ENCODE measurements at places on chromosomes 1 and 21.

- no peak for DNase-seq
These were observed 198.9 kb downstream of the LRRC7 start for GRCh38 chr1:69766431-69767180.

DNA sequence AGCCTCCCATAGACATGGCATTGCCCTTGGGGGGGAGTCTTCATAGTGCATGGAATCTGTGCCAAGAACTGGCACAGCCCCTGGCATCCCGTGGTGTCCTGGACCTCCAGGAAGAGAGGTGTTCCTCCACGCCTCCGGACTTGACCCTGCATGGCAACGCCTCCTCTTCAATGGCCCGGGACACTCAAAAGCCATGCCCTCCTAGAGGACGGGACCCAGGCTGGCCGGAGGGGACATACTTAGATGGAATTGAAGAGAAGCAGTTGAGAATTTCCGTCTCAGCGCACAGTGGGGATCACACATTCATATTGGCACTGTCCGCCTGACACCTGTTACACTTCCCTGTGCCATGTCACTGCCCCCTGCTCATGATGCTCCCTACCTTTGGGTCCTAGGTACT lies 38.4 kb upstream of the TENT5C start:
- no peak for DNase-seq

DNA sequence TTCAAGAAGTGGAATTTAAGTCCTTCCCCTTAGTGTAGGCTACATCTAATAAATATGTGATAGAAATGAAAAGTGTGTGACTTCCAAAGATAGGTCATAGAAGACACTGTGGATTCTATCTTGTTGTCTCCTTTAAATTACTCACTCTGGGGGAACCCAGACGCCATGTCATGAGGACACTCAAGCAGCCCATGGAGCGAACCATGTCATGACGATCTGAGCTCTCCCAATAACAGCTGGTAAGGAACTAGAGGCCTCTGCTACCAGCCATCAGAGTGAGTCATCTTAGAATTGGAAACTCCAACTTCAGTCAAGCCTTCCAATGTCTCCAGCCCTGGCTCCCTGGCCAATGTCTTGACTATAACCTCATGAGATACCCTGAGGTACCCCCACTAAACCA lies 6.3 kb downstream of the COA7 start:
- no peak for DNase-seq

DNA sequence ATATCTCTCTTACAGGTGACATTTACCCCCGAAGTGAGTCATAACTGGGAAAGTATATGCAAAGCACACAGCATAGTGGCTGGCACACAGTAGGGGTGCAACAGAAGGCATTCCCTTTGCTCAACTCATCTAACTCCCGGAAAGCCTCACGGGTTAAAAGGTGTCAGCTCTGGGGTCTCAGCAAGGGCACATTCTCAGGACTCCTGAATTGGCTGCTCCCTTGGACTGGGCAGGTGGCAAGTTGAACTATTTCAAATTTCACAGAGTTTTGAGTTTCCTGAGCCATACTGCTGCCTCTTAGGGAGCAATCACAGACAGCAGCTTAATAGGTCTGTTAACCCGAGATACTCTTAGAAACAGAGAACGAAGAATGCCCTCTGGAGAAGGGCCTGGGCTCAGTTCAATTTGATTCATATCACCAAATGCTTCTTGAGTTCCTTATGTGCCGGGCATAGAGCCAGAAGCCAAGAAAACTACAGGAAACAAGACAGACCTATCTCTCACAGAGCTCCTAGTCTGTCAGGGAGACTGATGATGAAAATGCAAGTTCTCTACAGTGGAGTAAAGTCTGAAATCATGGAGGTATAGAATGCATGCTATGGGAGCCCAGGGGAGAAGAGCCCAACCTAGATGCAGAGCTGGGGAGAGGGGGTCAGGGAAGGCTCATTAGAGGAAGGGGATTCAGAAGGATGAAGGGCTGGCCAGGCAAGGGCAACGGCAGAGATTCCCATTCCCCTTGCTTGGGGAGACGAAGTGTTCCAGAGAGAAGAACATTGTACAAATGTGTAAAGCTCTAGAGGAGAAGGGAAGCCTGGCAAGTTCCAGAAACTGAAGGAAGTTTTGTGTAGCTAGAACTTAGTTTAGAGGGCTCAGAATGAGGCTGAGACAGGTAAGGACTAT lies 143.9 kb upstream of the HMGB4 start:
- no peak for DNase-seq

DNA sequence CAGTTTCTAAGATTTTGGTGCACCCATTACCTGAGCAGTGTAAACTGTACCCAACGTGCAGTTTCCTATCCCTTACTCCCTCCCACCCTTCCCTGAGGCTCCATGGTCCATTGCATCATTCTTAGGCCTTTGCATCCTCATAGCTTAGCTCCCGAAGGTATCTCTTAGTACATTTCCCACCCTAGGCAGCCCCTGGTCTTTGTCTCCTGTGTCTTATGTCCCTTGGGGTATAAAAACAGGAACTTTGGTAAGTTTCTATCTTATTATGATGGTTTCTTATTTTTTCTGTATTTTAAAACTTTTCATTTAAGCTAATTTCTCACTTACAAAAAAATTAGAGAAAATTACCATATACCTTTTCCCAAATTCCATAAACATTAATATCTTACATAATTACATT lies 78.1 kb downstream of the URB2 start:
- DNase-seq, result no peak

GRCh38 chr1:154351363-154352068 lies 26.2 kb downstream of the ATP8B2 start:
- no peak for DNase-seq
